Activated CD8-positive, alpha-beta memory T cell treated with anti-CD3 and anti-CD28 coated beads, Interleukin-2, amount 50 U/mL, for 4 hours (primary cell): ENCODE measurements at places on chromosomes 12 and 14.
A peak's percentile ranks its signal among the peaks of the same experiment; 100 is the strongest.

GRCh38 chr14:38868399-38869290 lies 234.4 kb downstream of the SEC23A start:
- no peak for DNase-seq

DNA sequence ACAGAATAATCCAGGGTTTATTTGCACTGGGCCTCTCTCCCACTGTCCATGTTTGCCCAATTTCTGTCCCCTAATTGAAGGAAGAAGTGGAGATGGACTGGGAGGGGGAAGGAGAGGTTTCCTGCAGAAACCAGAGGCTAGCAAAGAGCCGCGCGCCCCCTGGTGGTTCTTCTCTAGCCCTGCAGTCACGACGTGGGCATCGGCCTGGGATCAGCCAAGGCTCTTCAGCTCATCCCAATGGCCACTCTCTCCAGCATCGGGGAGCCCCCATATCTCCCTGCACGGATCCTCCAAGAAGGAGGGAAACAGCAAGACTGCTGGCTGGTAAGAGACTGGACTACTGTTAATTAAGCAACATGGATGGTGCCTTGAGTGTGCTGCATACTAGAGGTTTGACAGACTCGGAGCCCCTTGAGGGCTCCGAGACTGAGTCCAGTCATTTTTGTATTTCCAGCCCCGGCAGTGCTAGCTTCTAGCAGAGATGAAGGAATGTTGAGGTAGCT lies 18.7 kb downstream of the ZBTB39 start:
- DNase-seq = peak; percentile 78

DNA sequence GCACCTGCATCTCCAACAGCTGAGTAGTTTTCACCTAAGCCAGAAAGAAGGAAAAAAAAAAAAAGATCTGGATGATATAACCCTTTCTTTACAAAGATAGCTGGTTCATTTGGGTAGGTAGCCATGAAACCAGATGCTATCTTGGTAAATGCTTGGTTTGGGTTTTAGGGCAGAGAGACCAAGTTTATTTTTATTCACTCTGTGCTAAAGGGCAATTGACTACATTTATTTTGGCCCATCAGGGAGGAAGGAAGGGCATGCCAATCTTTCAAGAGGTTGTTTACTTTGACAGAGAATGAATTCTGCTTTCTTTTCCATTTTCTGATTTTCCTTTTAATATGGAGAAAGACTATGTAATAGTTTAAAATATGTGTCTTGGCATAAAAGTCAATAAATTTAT lies 91.0 kb downstream of the NTN4 start:
- DNase-seq = no peak

DNA sequence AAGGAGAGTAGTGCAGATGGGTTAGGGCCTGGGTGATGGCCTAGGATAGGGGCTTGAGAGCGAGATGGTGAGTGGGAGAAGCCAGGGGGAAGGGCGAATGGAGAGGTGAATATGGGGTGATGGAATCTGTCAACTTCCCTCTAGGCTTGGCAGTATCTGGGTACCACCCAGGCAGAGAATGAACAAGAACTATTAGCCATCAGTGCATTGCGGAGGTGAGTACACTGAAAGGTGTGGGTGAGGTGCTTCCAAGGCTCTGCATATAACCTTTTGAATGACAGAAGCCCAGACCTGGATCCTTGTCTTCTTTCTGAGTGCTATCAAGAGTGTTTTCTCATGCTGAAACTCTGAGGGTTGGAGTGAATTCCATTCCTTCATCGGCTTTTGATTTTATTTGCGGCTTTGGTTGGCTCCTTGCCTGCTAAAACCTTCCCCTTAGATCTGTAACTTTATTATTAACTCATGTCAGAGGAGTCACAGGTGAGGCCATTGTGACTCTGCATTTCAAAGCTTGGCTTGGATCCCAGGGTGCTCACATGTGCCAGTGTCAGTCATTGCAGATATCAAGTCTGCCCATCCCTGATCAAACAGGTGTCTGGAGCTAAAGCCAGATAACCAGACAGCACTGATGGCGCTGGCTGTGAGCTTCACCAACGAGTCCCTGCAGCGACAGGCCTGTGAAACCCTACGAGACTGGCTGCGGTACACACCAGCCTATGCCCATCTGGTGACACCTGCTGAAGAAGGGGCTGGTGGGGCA lies 18.6 kb downstream of the PEX5 start:
- DNase-seq = no peak

GRCh38 chr12:108214486-108214885 lies 85.4 kb downstream of the WSCD2 start:
- no peak for DNase-seq

GRCh38 chr14:22848351-22849164 lies 12.2 kb downstream of the MMP14 start:
- no peak for DNase-seq

DNA sequence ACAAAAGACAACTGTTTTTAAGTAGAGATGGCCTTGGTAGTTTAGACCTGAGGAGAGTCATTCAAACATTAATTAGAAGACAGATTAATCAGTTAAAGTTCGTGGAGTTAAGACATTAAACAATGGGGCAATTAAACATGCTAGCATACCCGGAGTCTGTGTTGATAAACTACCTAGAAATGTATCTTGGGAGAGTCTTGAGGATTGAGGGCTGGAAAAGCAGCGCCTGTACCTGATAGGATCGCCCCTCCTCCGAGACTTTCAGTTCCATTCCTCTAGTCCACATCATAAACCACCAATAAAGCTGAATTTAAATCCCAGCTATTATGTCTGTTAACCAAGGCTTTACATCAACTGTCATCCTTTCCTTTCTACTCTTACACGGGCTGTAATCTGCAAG lies 1.0 kb upstream of the KRAS start:
- DNase-seq = no peak

DNA sequence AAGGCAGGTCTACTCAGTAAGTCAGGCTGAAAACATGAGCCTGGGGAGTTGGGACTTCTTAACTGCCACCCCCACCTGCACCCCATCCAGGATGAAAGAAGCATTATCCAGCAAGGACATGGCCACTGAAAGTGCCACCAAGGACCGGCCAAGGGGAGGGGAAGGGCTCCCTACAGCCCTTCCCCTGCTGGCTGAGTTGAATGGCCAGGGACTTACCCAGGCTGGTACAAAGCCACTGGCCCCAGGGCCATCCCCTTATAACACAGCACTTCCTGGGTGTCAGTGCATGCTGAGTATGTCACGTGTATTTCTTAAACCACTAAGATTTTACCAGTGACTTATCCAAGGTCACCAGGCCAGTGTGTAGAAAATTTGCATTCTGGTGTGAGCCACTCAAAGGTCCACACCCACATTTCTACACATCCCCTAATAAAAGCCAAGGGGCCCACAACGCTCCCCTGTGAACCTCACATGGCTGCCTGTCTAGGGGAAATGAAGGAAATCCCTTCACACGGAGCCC lies 29.3 kb upstream of the ZFP36L1 start:
- no peak for DNase-seq

GRCh38 chr14:104076743-104077142 lies 8.8 kb upstream of the ASPG start:
- DNase-seq = no peak

DNA sequence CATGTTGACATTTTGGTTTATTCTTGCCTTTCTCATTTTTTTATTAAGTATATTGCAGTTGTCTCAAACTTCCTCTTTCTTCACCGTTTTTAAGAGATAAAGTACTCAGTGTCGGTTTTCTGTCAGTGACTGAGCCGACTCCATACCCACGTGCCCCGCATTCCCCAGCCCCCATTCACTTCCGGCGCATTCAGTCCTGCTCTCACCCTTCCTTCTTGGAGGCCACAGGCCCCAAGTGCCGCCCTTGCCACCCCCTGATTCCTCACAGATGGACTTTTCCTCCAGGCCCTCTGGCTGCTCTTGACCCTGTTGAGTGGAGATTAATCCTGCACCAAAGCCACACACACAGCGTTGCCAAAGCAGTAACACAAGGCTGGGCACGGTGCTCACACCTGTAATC lies 19.1 kb upstream of the DNAH10 start:
- no peak for DNase-seq

- DNase-seq = no peak
Observed at GRCh38 chr12:49010092-49010668, 8.4 kb downstream of the PRKAG1 start.

DNA sequence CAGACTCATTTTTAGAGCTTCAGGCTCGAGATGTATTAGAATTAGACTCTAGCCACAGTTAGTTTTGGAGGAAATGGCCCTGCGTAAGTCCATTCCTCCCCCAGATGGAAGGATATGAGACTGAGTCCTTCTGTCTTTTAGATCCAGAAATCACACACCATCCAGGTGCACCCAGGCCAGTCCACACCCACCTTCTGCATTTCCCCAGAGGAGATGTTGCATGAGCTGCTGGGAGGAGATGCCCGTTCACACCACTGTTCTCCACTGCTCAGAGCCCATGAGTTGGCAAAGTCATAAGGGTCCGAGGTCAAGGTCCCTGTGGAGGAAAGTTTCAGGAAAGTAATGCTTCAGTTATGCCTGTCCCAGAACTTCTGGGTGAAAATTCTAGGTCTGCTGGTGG lies 29.2 kb downstream of the VWF start:
- DNase-seq = no peak

GRCh38 chr14:85573406-85573805 lies 43.5 kb downstream of the FLRT2 start:
- no peak for DNase-seq

DNA sequence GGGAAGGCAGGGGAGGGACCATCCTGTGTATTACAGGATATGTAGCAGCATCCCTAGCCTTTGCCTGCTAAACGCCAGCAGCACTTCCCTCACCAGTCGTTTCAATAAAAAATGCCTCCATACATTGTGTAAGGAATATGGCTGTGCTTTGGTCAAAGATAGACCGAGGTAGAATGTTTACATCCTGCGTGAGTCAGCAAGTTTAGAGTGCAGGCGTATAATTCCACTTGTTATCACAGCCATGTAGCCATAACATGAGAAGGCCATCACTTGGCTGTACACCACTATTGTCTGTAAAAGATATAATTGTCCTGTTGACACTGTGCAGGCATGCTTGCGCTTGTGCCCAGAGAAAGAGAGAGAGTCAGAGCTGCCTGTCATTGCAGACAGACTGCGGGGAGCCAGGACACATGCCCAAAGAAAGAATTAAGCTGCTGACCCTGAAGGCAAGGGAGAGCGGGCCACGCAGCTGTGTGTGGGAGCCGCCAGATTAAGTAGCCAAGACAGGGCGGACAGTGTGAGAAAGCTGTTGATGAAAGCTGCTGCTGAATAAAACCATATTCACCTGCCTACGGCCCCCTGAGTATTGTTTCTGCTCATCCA lies 68.4 kb downstream of the CRACR2A start:
- no peak for DNase-seq

DNA sequence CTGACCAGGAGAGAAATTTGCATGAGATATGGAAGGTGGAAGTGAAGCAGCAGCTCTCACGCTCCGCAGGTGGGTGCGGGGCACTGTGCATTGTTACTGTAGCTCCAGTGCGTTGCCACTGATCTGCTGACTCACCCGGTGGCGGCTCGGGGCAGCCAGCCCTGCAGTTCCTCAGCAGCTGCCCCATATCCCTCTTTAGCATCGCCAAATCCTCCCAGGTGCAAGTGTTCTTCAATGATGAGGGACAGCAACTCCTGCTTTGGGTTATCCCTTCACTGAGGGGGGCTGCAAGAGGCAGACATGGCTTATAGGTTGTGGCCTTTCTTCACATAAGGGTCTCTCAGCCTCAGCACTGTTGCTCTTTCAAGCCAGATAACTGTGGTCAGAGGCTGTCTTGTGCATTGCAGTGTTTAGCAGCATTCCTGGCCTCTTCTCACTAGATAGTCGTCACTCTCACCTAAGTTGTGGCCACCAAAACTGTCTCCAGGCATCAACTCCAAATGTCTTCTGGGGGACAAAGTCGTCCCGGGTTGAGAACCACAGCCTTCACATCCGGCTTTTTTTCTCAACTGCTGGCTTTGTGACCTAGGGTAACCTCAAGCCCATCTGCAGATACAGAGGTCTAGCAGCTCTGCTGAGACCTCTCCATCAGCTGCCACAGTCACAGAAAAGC lies 180.8 kb downstream of the EFCAB11 start:
- peak; percentile 66 for DNase-seq

- DNase-seq = no peak
Observed at GRCh38 chr12:40551466-40551865, 140.8 kb upstream of the CNTN1 start.

DNA sequence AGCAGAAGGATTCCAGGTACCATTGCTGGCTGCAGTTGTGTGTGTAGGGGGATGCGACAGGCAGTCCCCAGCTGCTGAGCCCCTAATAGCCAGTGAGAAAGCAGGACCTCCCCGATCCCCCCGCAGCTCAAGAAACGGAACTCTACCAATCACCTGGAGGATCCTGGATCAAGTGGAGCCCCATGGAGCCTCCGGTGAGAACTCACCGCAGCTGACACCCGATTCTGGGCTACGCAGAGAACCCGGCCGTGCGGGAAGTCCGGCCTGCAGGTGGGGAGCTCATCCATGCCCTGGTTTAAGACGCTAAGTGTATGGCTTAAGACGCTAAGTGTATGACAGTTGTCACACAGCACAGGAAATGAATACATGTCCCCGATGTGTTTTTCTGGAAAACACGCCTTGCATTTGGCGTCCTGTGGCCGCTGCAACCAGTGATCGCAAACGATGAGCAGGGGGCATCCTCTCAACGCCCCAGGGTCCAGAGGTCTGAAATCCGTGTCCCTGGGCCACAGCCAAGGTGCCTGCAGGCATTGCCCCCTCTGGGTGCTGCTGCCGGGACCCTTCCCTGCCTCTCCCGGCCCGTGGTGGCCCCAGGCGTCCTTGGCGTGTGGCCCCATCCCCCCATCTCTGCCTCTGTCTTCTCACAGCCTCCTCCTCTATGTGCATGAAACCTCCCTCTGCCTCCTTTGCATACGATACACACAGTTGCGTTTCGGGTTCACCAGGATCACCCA lies 75.1 kb downstream of the KIF26A start:
- no peak for DNase-seq

DNA sequence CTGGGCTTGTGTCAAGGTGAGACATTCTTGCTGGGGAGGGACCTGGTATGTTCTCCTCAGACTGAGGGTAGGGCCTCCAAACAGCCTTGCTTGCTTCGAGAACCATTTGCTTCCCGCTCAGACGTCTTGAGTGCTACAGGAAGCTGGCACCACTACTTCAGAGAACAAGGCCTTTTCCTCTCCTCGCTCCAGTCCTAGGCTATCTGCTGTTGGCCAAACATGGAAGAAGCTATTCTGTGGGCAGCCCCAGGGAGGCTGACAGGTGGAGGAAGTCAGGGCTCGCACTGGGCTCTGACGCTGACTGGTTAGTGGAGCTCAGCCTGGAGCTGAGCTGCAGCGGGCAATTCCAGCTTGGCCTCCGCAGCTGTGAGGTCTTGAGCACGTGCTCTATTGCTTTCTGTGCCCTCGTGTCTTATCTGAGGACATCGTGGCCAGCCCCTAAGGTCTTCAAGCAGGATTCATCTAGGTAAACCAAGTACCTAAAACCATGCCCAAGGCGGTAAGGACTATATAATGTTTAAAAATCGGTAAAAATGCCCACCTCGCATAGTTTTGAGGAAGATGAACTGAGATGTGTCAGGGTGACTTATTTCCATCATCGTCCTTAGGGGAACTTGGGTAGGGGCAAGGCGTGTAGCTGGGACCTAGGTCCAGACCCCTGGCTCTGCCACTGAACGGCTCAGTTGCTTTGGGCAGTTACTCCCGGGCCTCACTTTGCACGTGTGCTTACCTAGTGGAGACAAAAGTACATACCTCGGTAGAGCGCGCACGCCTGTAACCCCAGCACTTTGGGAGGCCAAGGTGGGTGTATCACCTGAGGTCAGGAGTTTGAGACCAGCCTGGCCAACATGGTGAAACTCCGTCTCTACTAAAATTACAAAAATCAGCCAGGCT lies 4.3 kb downstream of the GAPDH start:
- DNase-seq = no peak

- DNase-seq = no peak
Observed at GRCh38 chr12:62724947-62725451, 210.0 kb downstream of the PPM1H start.
